Epithelial cell of alveolus of lung (primary cell): ENCODE measurements at places on chromosomes 5 and 9. TPM values are rescaled to one million over a fixed set of nuclear protein-coding genes. Genes with fewer than 3 reads are reported as not detected.

The ADAMTS2 gene
- total RNA-seq: 29.2 and 83.8 TPM in 2 replicates

The PALM2AKAP2 gene
- total RNA-seq: 11.9 and 16.3 TPM in 2 replicates

The RGS3 gene
- total RNA-seq: 23.7 and 36.1 TPM in 2 replicates

The KCNMB1 gene
- total RNA-seq: not detected in 2 replicates

The CCDC192 gene
- not detected in 2 replicates for total RNA-seq

The SNCB gene
- total RNA-seq: not detected in 2 replicates
